ENCODE measurements at places on chromosomes 1 and 21.

- no peaks in the 10 kb centered on the region for H3K27me3 ChIP-seq
- H3K4me1 ChIP-seq = no peaks in the 10 kb centered on the region
- no peak overlapping the region for H3K27ac ChIP-seq
- H3K4me3 ChIP-seq = no peak overlapping the region
- no peak for DNase-seq
- no peaks in the 10 kb centered on the region for H3K36me3 ChIP-seq
Measured at GRCh38 chr21:17048974-17049373, 463.9 kb upstream of the CXADR start.

GRCh38 chr1:100795646-100795985, 76.1 kb downstream of the VCAM1 start:
- no peak for DNase-seq
- H3K27me3 ChIP-seq = no peaks in the 10 kb centered on the region
- no peaks in the 10 kb centered on the region for H3K36me3 ChIP-seq

- no peaks in the 10 kb centered on the region for H3K27me3 ChIP-seq
- H3K4me1 ChIP-seq = peaks cover 15% of the 10 kb centered on the region
- peak overlapping the region; percentile 81 for H3K4me3 ChIP-seq
- no peaks in the 10 kb centered on the region for H3K36me3 ChIP-seq
Measured at GRCh38 chr1:200410566-200410878, 686 bp upstream of the ZNF281 start.

DNA sequence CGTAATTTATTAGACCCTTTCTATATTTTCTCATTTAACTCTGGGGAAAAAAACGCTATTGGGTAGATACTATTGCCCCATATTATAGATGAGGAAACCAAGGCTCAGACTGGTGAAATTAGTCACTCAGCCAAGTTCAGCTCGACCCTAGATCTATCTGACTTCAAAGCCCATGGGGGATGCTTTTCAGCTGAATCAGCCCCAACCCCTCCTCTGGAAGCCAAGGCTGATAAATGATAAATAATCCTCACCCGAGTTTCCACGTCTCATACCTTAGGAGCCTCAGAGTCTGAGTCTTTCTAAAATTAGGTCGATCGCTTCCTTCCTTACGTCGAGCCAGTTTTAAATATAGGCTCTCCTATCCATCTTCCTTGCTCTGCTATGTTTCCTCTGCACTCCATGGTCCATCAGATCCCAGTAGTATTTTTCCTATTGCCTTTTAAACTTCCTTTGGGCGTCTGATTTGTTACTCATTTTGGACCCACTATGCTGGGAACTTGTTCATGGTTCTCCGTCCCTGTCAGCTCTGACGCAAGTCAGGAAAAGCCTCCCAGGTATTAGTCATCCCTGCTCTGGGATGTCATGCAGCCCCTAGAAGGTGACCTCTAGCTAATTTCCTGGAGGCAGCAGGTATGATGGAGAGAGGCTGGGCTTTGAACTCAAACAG, 122.8 kb downstream of the PLPP3 start:
- peaks cover 4% of the 10 kb centered on the region for H3K4me1 ChIP-seq
- no peak overlapping the region for H3K27ac ChIP-seq
- no peak overlapping the region for H3K4me3 ChIP-seq
- no peak for DNase-seq
- no peaks in the 10 kb centered on the region for H3K36me3 ChIP-seq

DNA sequence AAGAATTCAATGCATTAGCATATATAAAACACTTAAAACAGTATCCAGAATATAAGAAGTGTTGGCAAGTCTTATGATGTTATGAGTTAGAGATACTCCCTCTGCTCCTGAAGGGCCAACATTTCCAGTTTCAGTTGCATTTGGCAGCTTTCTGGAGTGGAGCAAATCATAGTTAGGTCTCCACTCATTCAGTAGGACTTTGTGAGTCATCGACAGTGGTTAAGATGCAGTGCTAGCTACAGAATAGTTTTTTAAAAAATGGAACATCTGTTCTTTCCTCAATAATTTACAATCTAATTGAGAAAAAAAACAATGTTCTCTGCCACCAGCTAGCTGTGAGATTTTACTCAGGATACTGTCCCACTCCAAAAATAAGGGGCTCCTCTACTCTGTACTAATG, 389.1 kb downstream of the HLX start:
- no peak for DNase-seq
- no peak overlapping the region for H3K27ac ChIP-seq
- no peaks in the 10 kb centered on the region for H3K36me3 ChIP-seq
- H3K27me3 ChIP-seq = no peaks in the 10 kb centered on the region
- no peaks in the 10 kb centered on the region for H3K4me1 ChIP-seq

DNA sequence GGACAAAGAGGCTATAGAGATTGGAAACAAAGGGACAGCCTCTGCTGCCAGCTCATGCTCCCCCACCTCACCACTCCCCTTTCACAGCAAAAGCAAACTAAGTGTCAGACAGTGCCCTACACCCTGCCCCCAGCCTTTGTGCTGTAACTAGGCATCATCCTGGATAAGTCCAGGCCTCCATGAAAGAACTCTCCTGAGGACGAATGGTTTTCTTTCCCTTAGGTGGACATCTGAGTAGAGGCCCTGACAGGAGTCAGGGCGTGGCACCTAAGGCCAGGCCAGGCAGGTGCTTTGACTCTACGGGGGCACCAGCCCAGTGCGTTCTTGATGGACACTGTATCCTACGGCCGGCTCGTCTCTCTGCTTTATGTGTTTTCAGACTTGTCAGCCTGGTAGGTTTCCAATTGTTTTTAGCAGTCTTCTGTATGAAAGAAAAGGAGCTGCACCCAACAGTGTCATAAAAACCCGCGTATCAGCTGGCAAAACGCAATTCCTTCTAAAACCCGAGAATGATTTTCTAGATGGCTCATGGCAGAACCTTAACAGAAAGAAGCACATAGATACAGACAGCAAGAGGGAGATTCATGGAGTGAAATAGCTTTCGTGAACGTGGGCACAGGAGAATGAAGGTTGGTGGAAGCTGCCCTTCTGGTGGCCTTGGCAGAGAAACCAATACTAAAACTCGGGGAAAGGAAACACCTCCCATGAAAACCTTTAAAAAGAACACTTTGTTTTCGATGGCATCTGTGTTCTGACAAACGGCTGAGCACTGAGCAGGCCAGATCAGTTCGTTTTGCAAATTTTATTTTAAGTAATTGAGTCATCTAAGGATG, 51.7 kb upstream of the AJAP1 start:
- no peak overlapping the region for H3K27ac ChIP-seq
- DNase-seq = no peak
- H3K4me1 ChIP-seq = no peaks in the 10 kb centered on the region
- no peaks in the 10 kb centered on the region for H3K36me3 ChIP-seq
- no peak overlapping the region for H3K4me3 ChIP-seq
- no peaks in the 10 kb centered on the region for H3K27me3 ChIP-seq

DNA sequence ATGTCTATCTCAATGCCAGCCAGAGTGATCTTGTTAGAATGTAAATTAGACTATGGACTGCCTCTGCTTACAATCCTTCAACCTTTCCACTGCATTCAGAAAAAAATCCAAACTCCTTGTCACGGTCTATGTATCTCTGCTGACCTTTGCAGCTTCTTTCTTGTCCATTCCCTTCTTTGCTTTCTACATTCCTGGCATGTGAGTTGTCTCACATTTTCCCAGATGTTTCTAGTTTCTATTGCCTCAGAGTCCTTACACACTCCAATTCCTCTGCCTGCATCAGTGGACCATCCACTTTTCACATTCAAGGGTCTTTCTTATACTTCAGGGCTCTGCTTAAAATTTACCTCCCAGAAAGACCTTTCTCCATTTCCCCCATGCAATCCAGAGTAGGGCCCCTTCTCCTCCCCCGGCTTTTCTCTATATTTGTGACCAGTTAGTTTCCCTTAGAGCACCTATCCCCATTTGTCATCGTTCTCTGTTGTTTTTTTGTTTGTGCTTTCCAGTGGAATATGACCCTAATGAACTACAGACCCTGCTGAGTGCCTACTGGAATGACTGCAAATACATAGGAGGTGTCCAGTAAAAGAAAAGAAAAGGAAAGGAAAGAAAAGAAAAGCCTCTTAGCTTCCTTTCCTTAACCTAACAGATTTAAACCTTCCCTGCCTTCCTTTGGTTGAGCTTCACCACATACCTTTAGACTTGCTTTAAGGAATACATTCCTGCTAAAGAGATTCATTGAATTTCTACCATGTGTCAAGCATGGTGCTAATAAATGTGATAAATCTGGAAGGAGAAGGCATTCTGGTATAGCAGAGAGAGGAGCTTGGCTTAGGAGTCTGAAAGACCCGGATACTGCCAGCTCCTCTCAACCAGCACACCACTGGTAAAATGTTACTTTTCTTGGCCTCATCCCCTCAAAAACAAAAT, 102.0 kb downstream of the DIRAS3 start:
- no peaks in the 10 kb centered on the region for H3K27me3 ChIP-seq
- H3K27ac ChIP-seq = no peak overlapping the region
- DNase-seq = no peak
- no peak overlapping the region for H3K4me3 ChIP-seq

DNA sequence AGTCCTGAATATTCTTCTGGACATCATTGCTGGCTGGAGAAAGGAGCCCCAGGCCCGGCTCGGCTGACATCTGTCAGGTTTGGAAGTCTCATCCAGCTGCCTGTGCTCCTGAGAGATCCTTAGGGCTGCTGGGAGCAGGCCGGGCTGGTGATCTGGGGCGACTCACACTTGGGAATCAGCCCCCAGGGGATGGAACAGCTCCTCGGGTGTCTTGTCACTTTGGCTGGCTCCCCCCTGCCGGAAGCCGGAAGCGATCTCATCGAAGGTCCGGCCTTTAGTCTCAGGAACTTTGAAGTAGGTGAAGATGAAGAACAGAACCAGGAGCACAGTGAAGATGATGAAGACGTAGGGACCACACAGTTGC, 31.8 kb downstream of the SLC2A1 start:
- no peak for DNase-seq
- peaks cover 13% of the 10 kb centered on the region for H3K4me1 ChIP-seq
- H3K4me3 ChIP-seq = no peak overlapping the region
- no peak overlapping the region for H3K27ac ChIP-seq
- no peaks in the 10 kb centered on the region for H3K27me3 ChIP-seq
- H3K36me3 ChIP-seq = peaks cover 50% of the 10 kb centered on the region

DNA sequence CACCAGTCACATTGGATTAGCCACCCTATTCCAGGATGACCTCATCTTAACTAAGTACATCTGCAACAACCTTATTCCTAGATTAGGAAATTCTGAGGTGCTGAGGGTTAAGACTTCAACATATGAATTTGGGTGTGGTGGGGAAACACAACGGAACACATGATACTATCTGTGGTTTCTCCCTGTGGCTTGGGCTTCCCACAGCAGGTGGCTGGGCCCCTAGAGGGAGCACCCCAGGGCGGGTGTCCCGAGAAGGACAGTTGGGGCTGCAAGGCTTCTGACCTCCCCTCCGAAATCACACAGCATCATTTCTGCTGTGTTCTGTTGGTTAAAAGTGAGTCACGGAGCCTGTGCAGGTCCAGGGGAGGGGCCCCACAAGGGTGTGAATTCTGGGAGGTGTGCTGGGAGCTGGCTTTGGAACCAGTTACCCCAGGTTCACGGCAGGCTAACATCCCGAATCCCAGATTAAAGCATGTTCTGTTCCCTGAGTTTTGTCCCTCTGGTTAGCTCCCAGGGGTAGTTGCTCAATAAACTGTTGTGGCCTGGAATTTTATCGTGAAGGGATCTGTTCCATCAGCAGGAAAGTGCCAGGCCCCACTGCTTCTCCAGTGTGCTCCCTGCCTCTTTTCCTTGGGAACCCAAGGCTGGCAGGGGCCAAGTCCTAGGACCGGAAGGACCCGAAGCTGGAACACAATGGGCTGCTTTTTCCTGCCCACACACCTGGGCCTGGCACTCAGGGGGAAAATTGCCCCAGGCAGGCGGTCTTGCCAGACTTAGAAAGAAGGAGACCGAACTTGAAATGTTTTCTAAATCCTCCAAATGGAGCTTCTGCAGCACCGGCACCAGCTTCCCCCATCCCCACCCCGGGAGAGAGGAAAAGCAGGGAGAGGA, 154.0 kb upstream of the WNT4 start:
- no peak for DNase-seq
- H3K4me3 ChIP-seq = no peak overlapping the region
- H3K27me3 ChIP-seq = no peaks in the 10 kb centered on the region
- no peaks in the 10 kb centered on the region for H3K4me1 ChIP-seq

DNA sequence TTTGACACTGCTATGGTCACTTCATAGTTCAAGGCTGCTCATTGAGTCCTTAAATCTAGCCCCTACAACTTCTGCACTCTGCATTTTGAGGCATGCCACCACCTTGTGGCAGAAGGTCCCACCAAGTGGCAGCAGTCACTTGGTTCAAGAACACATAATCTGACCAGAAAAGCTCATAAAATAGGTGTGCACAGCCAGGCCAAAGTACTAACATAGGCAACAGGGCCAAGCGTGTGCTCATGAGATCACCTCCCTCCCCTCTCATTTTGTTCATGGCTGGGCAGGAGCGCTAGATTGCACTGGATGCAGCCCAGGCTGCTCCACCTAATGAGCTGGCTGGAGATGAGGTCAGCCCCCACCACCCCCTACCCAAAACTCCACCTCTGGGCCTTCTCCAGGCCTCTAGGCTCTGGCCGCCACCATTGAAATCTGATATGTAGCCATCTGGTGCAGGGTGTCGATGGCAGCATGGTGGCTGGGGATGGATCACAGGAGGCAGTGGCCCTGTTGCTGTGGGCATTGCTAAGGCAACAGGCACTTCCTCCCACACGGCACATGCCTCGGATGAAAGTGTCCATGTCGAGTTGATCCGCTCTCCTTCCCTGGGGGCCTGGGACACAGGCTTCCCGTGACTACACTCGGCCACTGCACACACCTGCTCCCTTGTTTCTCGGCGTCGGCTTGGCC, 193.2 kb downstream of the TRABD2B start:
- peaks cover 3% of the 10 kb centered on the region for H3K36me3 ChIP-seq
- H3K4me3 ChIP-seq = no peak overlapping the region

DNA sequence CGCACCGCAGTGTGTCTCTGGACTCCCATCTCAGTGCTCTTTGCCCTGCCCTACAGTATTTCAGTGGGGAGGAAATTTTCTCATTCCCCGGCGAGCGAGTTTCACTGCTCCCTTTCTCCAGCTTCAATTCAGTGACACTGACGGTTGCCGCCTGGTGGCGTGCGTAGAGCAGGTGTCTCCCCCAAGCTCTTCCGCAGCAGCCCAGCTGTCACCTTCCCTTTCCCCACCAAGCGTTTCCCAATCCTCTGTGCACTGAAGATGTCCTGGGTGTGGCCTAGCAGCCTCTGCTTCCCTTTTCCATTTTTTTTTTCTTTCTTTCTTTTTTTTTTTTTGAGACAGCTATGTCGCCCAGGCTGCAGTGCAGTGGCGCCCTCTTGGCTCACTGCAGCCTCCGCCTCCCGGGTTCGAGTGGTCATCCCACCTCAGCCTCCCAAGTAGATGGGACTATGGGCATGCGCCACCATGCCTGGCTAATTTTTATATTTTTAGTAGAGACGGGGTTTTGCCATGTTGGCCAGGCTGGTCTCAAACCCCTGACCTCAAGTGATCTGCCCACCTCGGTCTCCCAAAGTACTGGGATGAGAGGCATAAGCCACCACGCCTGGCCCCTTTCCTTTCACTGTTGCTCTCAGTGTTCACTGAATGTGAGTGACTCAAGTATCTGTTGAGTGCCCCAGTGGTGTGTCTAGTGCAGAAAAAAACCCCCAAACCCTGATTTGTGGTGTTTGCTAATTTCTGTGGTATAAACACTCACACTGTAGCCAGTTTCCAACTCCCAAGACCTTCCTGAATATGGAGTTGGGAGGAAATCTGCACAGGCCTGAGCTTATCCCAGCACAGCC, 30.1 kb downstream of the TNFRSF1B start:
- no peaks in the 10 kb centered on the region for H3K4me1 ChIP-seq
- peak; percentile 72 for DNase-seq
- no peaks in the 10 kb centered on the region for H3K27me3 ChIP-seq
- H3K36me3 ChIP-seq = peaks cover 2% of the 10 kb centered on the region
